ENCODE measurements at places on chromosomes 7 and 10.

DNA sequence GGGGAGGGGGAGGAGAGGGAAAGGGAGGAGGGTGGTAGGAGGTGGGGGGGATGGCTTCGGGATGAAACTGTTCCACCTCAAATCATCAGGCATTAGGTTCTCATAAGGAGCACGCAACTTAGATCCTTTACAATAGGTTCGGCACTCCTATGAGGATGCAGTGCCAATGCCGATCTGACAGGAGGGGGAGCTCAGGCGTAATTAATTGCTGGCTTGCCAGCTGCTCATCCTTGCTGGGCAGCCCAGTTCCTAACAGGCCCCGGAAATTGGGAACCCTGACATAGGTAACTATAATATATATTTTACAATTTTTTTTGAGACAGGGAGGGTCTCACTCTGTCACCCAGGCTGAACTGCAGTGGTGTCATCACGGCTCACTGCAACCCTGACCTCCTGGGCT, 118.8 kb upstream of the SFMBT2 start:
- no peak for DNase-seq

DNA sequence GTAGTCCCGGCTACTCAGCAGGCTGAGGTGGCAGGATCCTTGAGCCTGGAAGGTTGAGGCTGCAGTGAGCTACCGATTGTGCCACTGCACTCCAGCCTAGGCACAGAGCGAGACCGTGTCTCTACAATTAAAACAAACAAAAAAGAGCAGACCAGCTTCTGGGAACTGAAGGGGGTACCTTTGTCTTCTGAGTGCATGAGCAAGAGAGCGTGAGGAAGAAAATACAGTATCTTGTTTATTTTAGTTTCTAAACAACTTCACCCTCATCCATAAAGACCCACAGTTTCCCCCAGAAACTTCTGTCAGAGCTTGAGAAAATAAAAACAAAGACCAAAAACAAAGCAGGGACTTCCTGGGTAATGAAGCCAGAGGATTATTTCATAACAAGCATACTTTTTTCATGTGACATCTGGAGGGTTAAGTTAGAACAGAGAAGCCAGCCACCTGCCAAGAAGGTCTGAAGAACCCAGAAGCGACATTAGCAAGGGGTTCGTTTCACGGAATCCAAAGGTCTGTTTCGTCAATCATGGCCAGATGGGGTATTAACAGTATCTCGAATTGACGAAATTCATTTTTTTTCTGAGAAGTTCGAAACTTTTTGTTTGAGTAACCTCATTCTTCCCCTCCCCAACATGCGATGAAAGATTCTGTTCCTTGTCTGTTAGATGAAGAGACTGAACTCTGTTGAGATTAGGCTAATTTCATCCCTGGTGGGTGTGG, 10.2 kb upstream of the IL2RA start:
- DNase-seq, result no peak

DNA sequence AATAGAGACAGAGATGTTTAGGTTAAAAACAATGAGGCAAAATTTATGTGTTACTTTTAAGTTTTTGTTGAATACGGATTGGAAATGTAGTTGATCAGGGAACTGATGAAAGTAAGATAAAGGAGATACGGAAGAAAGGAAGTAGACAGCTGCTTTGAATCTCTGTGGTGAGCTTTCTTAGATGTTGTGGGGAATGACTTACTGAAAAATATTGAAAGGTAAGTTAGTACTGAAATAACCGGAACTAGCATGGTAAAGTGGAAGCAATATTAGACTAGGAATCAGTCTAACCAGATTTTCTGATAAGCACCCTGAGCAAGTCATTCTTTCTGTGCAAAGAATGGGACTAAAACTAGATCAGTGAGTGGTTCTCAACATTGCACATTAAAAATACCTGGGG, 34.8 kb downstream of the LUC7L2 start:
- no peak for DNase-seq

DNA sequence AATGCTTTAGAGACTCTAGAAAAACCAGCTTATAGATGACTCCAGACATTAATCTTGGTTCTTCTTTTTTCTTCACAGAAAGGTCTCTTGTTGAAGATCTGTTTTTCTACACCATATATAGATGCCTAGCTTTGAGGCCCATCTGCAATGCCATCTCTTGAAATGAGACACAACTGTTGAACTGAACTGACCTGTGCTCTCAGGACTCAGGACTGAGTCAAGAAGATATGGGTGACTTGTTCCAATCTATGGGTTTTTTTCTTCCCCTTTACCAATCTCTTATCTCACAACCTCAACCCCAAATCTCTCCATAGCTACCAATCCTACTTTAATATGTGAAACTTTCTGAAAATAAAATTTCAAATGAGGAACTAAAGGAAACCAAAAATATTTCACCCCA, 194.7 kb downstream of the SNX13 start:
- DNase-seq, result no peak

DNA sequence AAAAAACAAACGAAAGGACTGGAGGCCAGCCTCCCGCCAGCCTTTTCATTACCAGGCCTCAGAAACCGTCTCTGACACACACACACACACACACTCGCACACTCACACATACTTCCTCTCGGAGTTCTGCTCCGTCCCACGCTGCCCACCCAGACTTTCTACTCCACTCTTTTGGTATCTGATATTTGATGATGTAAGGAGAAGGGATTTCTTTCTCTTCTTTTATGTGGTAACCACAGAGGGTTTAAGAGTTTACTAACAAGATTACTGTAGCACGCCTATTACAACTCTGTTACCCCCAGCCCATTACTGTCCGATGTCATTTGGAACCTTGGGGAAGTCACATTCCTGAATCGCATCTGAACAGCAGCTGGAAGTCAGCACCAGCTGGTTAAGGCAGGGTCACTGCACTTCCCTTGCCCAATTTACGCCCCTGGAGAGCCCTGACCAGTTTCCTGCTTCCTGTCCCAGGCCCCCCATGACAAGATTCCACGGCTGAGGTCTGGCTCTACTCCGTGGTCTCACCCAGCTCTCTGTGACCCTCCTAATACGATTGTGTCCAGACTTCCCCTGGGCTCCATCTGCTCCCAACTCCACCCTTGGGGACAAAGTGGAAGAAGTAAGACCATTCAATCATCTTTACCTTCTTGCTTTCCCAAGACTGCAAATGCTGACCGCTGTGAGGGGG, 1.1 kb downstream of the DENND2A start:
- no peak for DNase-seq

DNA sequence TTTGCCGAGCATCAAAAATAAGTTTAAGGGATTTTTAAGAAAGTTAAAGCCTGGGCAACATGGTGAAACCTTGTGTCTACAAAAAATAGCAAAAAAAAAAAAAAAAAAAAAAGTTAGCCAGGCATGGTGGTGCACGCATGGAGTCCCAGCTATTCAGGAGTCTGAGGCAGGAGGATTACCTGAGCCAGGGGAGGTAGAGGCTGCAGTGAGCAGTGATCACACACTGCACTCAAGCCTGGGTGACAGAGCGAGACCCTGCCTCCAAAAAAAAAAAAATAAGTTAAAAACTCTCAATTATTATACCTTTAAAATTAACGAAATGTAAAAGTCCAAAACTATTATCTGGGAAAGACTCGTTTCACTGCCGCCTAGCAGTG, 35.0 kb upstream of the DAGLB start:
- no peak for DNase-seq

GRCh38 chr7:41367967-41368882, 334.7 kb downstream of the INHBA start:
- no peak for DNase-seq

GRCh38 chr7:124761164-124761715, 4.4 kb downstream of the GPR37 start:
- no peak for DNase-seq

- DNase-seq, result no peak
Measured at GRCh38 chr10:944034-944831, 12.7 kb upstream of the LARP4B start.

DNA sequence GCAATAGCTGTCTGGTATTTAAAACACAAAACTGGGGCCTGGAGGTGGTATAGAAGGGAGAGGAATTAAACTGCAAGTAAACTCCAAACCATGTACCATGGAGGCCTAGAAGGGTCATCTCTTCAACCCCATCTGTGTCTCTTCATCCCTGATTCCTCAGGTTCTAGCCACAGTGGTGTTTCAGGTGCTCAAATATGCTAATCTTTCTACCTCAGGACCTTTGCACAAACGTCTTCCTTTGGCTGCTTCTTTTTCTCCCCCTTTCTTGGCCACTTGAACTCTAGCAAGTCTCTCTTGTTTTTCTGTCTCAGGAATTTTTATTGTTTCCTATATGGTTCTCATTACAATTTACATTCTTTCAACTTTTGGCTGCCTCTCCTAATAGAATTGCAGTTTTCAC, 25.6 kb upstream of the MTPN start:
- no peak for DNase-seq

- DNase-seq, result no peak
Measured at GRCh38 chr10:76942628-76943416, 694.8 kb downstream of the KCNMA1 start.

DNA sequence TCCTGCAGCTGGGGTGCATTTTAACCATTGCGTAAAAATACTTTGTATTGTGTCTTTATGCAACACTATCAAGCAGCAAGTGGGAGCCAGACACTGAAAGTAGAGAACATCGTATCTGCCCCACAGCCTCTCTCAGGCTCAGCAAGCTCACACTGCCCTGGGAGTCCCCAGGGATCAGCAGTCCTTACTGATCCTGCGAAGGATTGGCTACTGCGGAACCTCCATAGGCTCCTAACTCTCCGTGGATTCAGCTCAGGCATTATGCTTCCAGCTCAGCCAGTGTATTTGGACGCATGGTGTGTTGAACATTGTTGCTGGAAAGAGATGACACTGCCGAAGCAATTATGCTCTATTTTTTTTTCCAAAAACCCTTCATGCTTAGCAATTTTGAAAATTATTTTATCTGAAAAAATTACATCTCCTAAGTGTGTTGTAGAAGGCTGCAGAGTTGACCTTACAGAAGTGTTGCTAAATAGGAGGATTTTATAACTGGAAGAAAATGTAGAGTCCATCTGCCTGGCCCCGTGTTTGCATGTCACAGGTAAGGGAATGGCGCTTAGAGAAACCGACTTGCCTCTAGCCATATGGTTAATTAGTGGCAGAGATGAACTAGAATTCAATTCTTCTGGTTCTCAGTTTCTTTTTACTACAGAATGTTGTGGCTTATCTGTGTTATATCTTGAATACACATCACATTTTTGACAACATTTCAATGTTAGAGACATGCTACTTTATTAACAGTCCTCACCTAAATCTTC, 276.4 kb upstream of the COBL start:
- DNase-seq, result no peak

DNA sequence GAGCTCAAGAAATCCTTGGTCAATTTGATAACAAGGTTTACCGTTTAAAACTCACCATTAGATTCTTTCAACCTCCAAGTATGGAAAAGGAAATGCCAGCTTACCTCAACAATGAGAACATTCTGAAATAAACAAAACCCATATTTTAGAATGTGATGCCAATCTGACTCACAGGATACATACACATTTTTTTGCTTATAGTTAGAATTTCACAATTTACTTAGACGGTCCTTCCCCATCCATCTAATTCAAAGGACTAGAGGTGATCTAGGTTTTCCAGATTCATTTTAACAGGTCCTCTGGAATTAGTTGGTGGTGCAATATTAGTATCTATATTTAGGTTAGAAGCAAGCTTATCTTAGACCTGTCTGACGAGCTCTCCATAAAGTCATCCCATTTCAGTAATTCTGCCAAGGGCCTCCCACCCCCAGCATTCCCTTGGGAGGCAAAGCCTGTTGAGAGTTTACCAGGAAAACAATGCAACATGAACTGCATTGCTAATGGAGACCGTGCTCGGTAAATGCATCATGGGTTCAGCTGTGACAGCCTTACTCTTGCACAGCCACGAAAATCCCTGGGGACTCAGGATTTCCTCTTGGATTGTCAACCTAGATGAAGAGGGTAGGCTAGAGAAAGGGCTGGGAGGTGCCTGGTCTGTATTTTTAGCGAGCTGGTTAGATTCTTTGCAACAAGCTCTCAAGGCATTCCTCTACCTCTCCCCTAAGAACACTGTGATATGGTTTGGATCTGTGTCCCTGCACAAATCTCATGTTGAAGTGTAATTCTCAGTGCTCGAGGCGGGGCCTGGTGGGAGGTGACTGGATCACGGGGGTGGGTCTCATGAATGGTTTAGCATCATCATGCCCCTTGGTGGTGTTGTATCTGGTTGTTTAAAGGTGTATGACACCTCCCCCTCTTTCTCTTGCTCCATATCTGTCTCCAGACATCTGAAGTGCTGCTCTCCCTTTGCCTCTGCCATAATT, 93.8 kb downstream of the PRTFDC1 start:
- DNase-seq, result no peak

DNA sequence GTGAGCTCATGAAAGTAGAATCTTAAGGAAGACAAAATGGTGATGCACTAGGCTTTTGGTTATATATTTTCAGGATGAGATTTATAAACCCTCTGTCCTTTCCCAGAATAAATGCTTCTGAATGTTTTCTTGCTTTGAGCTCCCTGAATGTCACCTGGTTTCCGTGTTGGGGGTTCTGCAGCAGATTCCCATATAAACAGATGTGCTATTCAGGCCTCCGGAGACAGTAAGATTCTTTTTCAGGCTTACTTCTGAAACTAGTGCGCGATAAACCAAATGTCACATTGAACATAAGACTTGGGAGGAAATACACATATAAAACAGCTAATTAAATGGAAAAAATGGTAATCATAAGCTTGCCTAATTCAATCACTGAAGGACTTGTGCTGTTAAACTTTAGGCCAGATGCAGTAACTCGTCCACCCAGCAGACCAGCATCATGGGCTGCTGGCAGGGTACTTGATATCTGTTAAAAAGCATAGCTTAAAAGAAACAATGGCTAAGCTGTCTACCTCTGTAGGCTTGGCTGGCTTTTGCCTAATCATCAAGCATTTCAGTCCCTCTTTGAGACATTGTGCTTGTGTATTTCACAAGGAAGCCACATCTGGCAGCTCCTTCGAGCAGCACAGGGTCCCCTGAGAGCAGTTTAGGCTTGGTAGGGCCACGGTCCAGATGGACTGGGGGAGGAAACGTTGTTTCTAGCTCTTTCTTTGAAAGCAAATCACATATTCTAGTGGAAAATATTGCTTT, 281.2 kb upstream of the KIAA1217 start:
- no peak for DNase-seq

GRCh38 chr7:127844707-127845331, 186.4 kb downstream of the LRRC4 start:
- no peak for DNase-seq

DNA sequence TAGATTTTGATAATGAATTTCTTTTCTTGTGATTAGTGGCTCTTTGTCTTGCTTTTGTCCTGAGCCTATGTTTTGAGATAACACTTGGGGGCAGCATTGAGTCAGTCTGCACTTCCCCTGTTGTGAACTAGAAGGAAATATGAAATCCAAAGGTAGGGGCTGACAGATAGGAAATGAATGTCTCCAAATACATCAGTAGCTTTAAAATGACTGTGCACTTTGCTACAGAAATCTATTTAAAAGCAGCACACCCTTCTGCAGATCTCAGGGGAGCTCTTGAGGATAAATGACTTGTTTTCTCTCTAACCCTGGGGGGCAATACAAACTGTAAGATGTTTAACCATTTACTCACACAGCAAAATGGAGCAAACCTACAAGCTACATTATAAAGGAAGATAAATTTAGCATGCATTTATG, 176.0 kb upstream of the MYO3A start:
- DNase-seq, result no peak
